Stimulated activated CD8-positive, alpha-beta memory T cell treated with anti-CD3 and anti-CD28 coated beads, Interleukin-7, amount 100 ng/mL, for 24 hours (primary cell): ENCODE measurements at places on chromosomes 2 and 18.

GRCh38 chr2:136185981-136186776, 68.2 kb upstream of the CXCR4 start:
- no peak for DNase-seq

- no peak for DNase-seq
Observed at GRCh38 chr18:47334966-47335365, 83.5 kb upstream of the SKOR2 start.

DNA sequence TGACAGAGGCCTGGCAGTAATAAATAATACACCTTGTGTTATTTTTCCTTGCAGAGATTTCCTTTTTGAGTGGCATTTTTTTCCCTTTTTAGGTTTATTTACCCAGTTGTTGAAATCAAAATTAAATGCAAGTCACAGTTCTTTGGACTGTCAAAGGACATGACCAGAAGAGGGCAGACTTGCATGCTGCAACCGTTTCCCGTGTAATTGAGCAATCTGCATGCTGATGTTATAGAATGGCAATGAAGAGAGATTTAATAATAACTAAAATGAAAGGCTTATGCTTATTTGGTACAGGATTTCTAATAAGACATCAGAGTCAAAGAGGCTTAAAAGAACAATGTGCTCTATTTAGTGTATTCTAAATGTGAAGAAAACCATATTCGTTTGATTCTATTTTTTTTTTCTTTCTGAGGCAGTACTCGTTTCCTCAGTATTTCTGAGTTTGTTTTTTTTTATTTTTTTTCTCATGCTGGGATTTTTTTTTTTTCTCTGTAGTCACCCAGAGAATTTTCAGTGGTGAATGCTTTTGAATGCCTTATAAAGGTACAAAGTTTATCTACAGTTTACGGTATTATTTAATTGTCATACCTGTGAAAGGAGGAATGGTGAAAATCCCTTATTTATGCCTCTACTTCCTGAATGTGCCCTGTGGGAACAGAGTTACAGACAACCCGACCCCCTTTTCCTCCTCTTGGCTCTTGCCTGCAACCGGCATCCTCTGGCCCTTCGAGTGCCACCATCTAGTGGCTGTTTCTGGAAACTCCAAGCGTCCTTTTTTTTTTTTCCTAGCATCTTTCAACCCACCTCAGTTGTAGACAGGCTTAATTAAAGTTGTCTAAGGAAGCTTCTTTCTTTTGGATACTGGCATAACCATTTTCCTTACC, 368.5 kb downstream of the LRRTM1 start:
- no peak for DNase-seq

DNA sequence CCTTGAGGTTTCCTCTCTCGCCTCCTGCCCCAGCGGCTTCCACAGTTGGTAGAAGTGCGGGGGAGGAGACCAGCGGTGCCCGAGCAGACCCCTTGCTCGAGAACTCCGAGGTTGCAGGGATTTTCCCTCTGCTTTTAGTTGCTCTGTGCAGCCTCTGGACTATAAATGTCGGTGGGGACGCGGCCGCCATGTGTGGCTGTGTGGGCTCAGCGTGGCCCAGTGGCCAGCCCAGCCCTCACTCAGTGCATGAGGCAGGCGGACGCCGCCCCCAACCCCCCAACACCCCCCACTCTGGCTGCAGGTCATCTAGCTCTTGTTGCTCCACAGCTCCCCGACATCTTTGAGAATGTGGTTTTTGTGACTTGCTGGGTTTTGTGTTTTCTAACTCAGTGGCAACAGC, 15.3 kb upstream of the D2HGDH start:
- DNase-seq: no peak

DNA sequence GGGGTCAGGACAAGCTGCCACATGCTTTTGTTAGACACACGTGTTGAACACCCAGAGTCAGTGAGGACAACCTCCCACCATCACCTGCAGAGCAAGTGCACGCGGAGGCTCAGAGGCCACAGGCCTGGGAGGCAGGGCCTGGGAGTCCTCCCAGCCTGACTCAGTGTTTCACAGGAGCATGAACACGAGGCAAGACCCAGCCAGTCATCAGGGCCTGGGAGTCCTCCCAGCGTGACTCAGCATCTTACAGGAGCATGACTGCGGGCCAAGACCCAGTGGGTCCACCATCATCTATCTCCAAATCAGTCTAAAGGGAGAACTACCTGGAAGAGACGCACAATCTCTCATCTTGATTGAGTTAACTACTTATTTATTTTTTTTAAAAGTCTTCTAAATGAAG, 112.6 kb upstream of the PXDN start:
- no peak for DNase-seq

- DNase-seq: no peak
Observed at GRCh38 chr2:126784045-126784444, 114.6 kb upstream of the TEX51 start.

- no peak for DNase-seq
Observed at GRCh38 chr2:65495251-65495877, 63.0 kb upstream of the SPRED2 start.

GRCh38 chr2:237218756-237219155, 133.1 kb downstream of the COPS8 start:
- DNase-seq: no peak

GRCh38 chr2:137942833-137943677, 21.2 kb upstream of the HNMT start:
- DNase-seq: no peak

DNA sequence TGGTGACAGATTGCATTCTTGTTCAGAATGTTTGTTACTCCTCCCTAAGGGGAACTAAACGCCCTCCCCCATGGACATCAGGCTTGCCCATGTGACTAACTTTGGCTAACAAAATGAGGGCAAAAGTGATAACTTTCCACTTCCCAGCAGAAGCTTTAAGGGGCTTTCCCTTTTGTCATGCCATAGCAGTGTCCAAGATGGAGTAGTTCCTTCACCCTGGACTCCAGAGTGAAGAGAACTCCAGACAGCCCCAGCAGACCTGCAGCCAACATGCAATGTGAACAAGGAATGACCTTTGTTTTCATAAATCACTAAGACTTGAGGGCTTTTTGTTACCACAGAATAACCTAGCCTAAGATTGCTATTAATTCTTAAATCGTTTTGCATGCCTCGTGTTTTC, 163.5 kb downstream of the ZEB2 start:
- DNase-seq: no peak

DNA sequence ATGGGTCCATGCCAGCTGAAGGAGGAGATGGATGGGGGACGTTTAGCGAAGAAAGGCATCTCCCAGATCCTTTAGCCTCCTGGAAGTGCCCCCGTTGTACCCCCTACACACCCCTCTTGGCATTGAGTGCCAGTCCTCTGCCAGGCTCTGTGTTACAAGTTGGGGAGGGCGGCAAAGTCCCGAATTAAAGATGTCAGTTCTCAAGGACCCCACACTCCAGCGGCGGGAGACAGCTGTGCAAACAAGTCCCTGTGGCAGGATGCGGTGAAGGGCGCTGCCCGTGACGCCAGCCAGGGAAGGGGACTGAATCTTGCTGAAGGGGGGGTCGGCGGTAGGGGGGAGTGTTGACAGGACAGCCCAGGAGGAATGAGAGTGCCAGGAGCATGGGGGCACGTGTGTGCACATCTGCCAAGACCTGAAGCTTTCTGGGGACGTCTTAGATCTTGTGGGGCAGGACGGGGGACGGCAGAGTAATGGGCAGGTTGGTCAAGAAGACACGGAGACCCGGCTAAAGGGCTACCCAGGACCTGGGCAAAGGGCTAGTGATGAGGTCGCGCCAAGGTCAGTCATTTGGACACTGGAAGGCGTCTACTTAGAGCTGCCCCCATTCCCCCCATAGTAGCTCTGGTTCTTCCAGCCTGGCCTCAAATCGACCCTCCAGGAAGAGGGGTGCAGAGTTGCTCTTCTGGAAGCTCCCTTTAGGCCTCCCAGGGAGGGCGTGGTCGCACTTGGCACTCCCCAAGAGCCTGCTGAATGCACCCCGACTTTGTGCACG, 2.8 kb upstream of the CTDSP1 start:
- DNase-seq: peak; percentile 29

- DNase-seq: no peak
Observed at GRCh38 chr18:8627107-8627472, 17.9 kb downstream of the RAB12 start.

DNA sequence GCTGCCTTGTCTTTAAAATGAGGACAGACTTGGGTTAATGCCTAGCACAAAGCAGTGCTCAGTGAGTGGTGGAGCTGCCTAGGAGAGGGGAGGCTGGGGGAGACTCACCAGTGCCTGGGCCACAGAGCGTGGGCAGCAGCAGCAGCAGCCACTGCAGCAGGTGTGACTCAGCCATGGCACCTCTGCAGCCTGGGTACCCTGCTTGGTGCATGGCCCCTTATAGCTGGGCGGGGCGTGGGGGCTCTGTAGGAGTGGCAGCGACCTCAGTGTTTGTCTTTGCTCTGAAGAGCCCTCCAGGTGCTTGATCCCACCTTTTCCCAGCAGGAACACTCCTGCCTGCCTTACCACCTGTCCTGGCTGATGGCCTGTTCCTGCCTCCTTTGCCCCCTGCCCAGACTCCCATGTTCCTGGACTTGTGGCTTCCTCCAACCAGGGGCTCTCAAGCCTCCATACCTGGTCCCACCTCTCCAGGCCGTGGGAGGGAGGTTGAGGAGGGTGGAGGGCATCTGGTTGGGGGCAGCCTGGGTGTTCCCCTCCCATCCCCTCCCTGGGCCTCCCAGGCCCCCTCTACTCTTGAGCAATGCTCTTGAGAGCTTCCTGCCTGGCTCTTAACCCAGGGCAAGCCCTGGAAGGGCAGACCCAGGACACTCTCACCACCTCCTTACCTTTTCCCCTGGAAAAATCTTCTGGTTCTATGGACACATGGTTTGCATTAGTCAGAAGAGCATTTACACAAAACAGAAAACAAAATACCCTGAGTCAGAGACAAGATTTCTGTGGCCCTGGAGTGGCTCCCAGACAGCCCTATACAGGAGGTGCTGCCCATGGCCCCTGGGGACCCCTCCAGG, at the start of gene SFTPB:
SFTPB (minus strand) TSS at position 191 of the 848 bp plus-strand sequence; CDS start at position 175, 16 bp downstream.
- no peak for DNase-seq

- no peak for DNase-seq
Observed at GRCh38 chr18:457140-457519, 43.4 kb downstream of the COLEC12 start.

DNA sequence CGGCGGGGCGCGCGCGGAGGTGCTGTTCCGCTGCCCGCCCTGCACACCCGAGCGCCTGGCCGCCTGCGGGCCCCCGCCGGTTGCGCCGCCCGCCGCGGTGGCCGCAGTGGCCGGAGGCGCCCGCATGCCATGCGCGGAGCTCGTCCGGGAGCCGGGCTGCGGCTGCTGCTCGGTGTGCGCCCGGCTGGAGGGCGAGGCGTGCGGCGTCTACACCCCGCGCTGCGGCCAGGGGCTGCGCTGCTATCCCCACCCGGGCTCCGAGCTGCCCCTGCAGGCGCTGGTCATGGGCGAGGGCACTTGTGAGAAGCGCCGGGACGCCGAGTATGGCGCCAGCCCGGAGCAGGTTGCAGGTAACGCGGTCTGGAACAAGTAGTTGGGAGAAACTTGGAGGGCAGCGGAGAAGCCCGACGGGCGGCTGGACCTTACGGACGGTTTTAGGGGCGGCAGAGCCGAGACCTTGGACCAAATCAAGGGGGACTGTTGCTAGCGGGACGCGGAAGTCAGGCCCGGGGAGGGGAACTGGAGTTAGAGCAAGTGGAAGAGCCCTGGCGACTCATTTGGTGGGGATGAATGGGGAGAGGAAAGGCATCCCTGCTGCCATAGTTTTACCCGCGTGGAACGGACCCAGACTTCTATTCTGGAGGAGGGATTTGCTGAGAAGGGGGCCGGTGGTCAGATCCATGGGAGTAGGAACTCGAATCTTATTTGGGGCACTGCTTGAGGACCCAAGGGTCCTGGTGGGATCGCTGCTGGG, 573 bp downstream of the IGFBP2 start:
- DNase-seq: no peak

- DNase-seq: no peak
Observed at GRCh38 chr18:59878644-59879043, 21.2 kb upstream of the PMAIP1 start.

- DNase-seq: no peak
Observed at GRCh38 chr2:119647440-119648169, 31.4 kb upstream of the TMEM177 start.

DNA sequence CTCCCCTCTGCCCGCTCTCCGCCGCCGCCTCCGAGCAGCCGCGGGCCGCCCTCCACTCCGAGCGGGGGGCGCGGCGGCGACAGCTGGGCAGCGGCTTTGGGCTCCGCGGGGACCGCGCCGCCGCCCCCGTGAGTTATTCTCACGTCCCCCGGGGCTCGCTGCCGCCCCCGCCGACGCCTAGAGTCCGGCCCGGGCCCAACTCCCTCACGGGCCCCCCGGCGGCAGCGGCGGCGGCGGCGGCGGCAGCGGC, 645 bp downstream of the MIB1 start:
- peak; percentile 12 for DNase-seq

GRCh38 chr18:78892721-78893120, 86.9 kb upstream of the SALL3 start:
- DNase-seq: no peak

- DNase-seq: no peak
Observed at GRCh38 chr2:168851674-168852320, 38.4 kb downstream of the SPC25 start.

DNA sequence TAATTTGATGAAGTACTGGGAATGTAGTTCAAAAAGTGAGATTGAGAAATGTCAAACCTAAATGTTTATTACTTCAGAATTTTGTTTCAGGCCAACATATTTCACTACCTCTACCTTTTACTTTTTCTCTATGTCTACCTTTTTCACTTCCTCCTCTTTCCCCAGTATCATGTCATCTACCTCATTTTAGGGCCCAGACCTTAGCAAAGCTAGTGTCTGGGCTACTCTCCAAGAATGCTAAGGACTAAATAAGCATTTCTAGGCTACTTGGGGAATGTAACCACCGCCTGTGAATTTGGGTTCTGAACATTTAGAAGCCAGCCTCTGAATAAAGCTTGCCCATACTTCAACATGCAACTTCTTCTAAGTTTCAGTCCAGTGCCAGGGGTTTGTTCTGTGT, 330.4 kb downstream of the SLC4A3 start:
- DNase-seq: no peak

GRCh38 chr18:41721103-41721790, 233.8 kb upstream of the PIK3C3 start:
- no peak for DNase-seq

DNA sequence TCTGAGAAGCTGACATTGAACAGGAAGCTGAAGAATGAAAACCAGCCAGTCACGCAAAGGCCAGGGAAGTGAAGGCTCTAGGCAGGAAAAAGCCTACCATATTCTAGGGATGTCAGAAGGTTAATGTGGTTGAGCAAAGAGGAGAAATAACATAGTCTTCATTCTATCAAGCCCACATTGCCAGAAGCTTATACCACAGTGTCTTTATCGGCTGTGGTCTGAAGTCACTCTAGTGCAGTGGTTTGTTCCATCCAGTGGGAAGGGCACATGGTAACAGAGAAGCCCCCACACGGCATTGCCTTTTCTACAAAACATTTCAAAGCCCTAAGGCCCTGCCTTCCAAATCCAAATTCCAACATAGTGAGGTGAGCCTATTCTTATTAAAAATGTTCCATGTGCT, 311.3 kb downstream of the TNS1 start:
- DNase-seq: no peak

DNA sequence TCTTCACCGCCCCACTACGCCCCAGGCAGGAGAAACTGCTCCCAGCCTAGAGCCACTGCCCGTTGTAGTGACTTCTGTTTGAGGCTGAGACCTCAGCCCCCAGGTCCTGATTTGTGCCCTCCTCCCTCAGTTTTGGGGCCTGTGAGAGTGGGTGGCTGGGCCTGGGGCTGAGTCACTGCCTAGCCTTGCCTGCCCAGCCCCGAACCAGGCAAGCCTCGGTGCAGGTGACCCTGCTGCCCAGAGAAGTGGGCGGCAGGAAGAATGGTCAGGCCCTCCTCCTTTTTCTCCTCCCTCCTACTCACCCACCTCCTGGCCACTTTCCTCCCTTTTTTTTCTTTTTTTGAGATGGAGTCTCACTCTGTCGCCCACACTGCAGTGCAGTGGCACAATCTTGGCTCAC, 66.6 kb downstream of the ZFP36L2 start:
- no peak for DNase-seq
